ENCODE measurements at places on chromosomes 12 and 14. TPM values are rescaled to one million over a fixed set of nuclear protein-coding genes. Genes with fewer than 3 reads are reported as not detected.

SLC10A1 gene
- polyA plus RNA-seq = 0.21 TPM

CACNA1C gene
- polyA plus RNA-seq = 18.4 TPM

KLRC1 gene
- 1.9 TPM for polyA plus RNA-seq

PIANP gene
- 81.7 TPM for polyA plus RNA-seq

P2RX2 gene
- 0.38 TPM for polyA plus RNA-seq

CCDC197 gene
- not detected for polyA plus RNA-seq

RNASE4 gene
- 2.3 TPM for polyA plus RNA-seq

DDX51 gene
- polyA plus RNA-seq = 35.8 TPM

TAS2R9 gene
- not detected for polyA plus RNA-seq

AMN1 gene
- polyA plus RNA-seq = 37.8 TPM

RDH16 gene
- polyA plus RNA-seq = 1.2 TPM

ETFBKMT gene
- 3.6 TPM for polyA plus RNA-seq

ASIC1 gene
- polyA plus RNA-seq = 134 TPM

NXPH4 gene
- polyA plus RNA-seq = 28.0 TPM

GDF3 gene
- 0.12 TPM for polyA plus RNA-seq

CLEC2D gene
- polyA plus RNA-seq = 17.5 TPM

IFI27 gene
- 48.3 TPM for polyA plus RNA-seq

PLD4 gene
- polyA plus RNA-seq = 24.8 TPM

INSM2 gene
- polyA plus RNA-seq = 0.44 TPM

ERBB3 gene
- polyA plus RNA-seq = 95.1 TPM

SLC6A12 gene
- polyA plus RNA-seq = 17.6 TPM

VTI1B gene
- polyA plus RNA-seq = 179 TPM
